ENCODE measurements at places on chromosomes 6 and 20.

- DNase-seq, result no peak
Measured at GRCh38 chr6:116399287-116399686, 28.5 kb downstream of the DSE start.

DNA sequence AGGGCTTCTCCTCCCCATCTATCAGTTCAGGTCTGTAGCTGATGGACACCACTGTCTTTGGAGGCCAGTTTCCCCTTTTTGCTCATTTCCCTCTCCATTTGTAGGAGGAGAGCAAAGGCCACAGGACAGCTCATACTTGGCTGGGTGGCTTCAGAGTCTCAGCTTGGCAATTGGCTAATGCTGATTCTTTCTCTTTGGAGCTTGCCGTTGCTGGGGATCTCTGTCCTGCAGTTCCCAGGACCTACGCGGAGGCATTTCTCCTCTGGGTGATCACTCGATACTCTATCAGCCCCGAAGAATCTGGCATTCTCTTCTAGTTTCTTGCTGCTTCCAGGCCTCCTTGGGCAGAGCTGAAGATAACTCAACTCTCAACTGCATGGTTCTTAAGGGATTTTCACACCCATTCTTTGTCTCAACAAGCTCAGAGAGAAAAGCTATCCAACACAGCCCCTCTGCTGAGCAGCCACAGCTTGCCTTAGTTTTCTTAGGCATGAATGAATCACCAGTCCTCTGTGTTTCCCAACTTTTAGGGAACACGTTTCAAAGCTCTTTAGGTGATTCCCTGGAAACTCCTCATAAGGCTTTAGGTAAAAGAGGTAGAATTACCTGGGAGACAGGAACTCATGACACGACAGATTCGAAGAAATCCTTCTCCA is 19.2 kb upstream of the SSR1 start:
- no peak for DNase-seq

GRCh38 chr6:41111017-41111416 is 38.2 kb downstream of the NFYA start:
- no peak for DNase-seq

DNA sequence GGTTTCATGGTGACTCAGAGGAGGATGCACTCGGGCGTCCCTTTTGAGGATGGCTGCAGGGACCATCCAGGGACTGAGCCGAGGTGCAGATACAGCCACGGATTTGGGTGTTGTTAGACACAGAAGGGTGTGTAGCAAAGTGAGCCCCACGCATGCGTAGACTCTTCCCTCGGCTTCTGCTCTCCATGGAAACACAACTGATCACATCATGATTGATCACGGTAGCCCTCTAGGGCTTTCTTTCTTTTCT is 606 bp upstream of the ULBP1 start:
- no peak for DNase-seq

DNA sequence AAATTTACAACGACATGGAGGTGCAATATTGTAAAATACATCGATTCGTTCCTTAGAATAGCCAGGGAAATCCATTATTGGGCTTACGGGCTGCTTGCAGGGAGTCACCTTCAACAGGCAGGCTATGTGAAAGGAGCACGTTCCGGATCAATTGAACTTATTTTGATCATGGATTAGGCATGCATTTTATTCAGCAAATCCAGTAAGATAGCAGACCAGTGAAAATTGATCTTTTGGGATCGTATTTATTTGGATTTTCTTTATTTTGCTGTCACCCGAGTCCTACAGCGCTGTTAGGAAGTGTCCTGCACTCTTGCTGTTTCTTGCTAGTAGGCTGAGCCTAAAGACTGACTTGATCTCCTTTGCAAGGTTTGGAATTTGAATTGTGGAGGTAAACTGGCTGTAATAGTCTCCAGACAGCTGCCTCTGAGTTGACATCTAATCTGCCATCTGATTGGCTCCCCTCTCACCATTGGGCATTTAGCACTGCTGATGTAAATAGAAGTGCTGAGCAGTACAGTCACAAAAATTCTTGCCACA is 3.0 kb downstream of the ARID1B start:
- DNase-seq, result peak; percentile 80

- DNase-seq, result no peak
Measured at GRCh38 chr20:24507182-24507853, 37.9 kb downstream of the SYNDIG1 start.

- no peak for DNase-seq
Measured at GRCh38 chr6:72739368-72739779, 117.5 kb downstream of the KCNQ5 start.

- no peak for DNase-seq
Measured at GRCh38 chr6:41161380-41161779, 1.5 kb downstream of the TREM2 start.

DNA sequence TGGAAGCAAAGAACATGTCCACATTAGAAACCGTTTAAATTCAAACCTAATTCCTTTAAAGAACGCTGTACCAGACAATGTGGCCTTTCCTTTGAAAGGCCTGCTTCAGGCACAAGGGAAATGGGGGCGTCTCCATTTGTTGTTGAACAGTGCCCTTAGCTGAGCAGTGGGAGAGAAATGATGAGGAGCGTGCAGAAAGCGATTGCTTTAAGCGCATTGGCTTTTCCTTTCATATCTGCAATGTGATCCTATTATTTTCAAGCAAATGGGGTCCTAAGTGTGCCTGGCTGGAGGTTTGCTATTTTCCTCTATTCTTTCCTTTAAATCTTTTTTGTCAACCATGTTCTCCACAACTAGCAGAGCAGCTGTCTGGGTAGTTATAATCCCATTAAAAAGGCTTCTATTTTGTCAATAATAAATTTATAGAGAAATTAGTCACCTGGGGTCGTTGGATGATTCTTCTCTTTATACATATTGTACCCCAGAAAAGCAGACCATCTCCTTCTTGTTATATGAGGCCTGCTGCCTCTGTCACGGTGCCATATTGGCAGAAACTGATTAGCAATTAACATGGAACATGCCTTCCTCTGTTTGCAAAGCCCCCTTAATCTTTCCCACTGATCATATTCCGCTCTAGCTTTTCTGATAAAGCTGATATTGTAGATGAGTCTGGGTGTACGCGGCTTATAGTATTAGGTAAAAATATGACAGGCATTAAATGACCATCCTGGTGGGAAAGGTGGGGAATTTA is 151.1 kb upstream of the JAG1 start:
- DNase-seq, result no peak

- peak; percentile 5 for DNase-seq
Measured at GRCh38 chr6:132614554-132614953, 9.5 kb downstream of the TAAR2 start.

GRCh38 chr20:1805161-1805581 is 90.0 kb upstream of the SIRPA start:
- no peak for DNase-seq

- DNase-seq, result no peak
Measured at GRCh38 chr6:135096403-135097130, 41.9 kb upstream of the HBS1L start.

- no peak for DNase-seq
Measured at GRCh38 chr6:4916954-4917561, 86.8 kb downstream of the RPP40 start.

- peak; percentile 50 for DNase-seq
Measured at GRCh38 chr6:125314009-125314581, 12.3 kb upstream of the HDDC2 start.

- no peak for DNase-seq
Measured at GRCh38 chr6:119325559-119326265, 23.8 kb downstream of the MAN1A1 start.

GRCh38 chr20:8431538-8432434 is 299.7 kb downstream of the PLCB1 start:
- no peak for DNase-seq

- DNase-seq, result no peak
Measured at GRCh38 chr6:138503881-138504680, 4.8 kb upstream of the NHSL1 start.

GRCh38 chr6:164007881-164008280 is 593.4 kb downstream of the QKI start:
- DNase-seq, result no peak

DNA sequence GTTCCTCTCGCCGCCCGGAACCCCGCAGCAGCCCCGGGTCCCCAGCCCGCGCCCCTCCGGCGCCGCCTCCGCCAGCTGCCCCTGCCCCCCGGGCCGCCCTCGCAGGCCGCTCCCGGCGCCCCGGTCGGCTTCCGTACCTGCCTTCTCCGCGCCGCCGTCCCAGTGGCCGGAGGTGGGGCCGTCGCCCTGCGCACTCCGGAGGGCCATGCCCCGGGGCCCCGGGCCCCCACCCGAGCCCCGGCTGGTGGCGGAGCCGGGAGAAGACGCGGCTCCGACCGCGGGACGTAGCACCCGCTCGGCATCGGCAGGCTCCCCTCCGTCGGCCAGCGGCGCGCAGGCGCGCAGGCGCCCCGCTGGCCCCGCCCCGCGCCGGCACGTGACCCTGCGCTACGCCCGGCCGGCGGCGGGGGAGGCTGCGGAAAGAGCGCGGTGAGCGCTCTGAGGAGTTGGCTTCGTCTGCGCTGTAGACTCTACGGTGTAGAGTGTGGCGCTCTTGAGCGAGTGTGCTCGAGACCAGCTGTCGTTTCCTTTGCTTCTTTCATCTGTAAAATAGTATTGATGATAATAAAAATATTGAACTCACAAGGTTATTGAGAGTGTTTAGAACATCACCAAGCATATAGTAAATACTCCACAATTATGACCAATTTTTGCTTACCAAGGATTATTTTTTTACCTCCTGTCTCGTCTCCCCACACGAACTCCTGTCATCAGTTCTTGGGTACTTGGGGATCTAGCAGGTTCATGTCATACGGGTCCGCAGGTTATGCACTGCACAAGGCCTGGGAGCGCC is at the start of gene TBC1D20:
Gene TBC1D20 (minus strand): TSS at position 335 of the 793 bp plus-strand sequence. CDS start 128 bp downstream, at position 207.
- DNase-seq, result peak; percentile 89

DNA sequence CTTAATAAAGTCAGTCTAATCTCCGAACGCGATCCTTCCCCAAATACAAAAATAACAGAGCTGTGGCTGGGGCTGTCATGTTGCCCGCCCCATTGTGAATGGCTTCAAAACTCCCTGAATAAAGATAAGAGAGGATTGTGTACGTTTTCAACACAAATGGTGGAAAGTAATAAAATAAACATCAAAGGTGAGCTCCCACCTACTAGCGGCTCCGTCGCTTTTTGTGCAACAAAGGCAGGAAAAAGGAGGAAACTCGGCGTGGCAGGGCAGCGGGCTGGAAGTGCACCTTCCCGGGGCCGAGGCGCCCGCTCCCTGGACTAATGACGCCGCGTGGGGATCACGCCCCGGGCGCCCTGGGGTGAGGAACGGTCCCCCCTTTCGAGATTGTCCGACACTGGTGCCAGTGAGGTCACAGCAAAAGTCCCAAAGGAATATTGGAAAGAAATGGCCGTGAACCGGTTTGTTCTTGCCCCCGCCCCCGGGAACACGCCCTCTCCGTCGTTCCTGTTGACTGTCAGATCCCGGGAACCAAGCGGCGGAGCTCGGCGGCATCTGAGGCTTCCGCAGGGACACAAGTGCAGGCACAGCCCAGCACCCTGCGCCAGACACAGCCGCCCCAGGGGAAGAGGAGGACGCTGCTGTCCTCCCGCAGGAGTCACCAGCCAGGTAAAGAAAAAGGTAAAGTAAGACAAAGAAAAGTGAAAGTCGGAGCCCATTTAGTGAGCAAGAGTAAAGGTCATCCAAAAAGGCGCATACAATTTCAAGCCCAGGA is 1.1 kb upstream of the FOXQ1 start:
- no peak for DNase-seq

DNA sequence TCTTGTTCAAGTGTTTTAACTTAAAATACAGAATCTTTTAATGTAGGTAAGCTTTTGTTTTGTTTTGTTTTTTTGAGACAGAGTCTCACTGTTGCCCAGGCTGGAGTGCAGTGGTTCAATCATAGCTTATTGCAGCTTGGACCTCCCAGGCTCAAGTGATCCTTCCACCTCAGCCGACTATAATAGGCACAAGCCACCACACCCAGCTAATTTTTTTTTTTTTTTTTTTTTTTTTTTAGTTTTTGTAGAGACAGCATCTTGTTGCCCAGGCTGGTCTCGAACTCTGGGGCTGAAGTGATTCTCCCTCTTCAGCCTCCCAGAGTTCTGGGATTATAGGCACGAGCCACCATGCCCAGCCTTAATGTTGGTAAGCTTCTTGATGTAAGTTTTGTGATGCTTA is 3.3 kb downstream of the EFHC1 start:
- DNase-seq, result no peak

GRCh38 chr6:116349216-116349615 is 21.5 kb upstream of the DSE start:
- no peak for DNase-seq

GRCh38 chr6:122809001-122809400 is 19.9 kb downstream of the SMPDL3A start:
- no peak for DNase-seq

- no peak for DNase-seq
Measured at GRCh38 chr6:100593522-100593921, 128.8 kb upstream of the SIM1 start.

GRCh38 chr20:370977-371754 is 9.4 kb upstream of the TRIB3 start:
- no peak for DNase-seq

GRCh38 chr6:46926481-46926880 is 4.7 kb upstream of the ADGRF5 start:
- no peak for DNase-seq

GRCh38 chr20:16007962-16008361 is 565.3 kb downstream of the KIF16B start:
- no peak for DNase-seq

DNA sequence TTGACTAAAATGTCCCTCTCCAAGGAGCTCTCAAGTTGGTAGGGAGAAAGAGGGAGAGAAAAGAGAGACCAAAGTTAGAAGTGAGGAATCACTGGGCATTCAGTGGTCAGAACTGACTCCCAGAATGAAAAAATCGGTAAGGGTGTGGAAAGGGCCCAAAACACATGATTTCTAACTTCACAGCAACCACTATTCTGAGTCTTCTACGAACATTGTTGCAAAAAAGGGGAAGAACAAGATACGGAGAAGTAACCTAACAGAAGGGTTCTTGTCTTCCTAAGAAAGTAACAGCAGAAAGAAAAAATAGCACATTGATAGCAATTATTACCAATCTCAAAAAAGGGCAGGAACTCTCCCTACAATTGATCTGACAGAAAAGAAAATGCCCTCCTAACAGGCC is 65.6 kb downstream of the ATP9A start:
- no peak for DNase-seq

DNA sequence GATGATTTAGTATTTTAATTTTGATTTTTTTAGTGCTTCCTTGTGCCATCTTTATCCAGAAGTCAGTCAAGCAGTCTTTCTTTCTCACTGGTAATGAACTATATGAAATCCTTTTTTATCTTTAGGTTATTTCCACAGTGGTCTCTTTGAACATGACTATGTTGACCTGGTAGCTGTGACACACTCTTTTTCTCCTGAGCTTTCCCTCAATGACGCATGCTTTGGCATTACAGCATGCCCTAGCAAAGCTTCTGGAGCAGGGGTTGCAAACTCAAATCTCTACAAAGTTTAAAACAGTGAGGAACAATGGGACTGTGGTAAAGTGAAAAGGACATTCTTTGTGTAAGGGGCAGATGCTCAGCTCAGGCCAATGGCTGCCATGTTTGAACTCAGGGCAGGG is 4.5 kb upstream of the PLAGL1 start:
- DNase-seq, result no peak

Measured in CD4-positive, alpha-beta T cell treated with Interleukin-1 beta for 1 hour (primary cell).